Activated CD4-positive, alpha-beta memory T cell treated with anti-CD3 and anti-CD28 coated beads for 36 hours (primary cell): ENCODE measurements at places on chromosomes 11 and 22.

- DNase-seq, result no peak
Observed at GRCh38 chr11:117789241-117789640, 7.8 kb downstream of the DSCAML1 start.

DNA sequence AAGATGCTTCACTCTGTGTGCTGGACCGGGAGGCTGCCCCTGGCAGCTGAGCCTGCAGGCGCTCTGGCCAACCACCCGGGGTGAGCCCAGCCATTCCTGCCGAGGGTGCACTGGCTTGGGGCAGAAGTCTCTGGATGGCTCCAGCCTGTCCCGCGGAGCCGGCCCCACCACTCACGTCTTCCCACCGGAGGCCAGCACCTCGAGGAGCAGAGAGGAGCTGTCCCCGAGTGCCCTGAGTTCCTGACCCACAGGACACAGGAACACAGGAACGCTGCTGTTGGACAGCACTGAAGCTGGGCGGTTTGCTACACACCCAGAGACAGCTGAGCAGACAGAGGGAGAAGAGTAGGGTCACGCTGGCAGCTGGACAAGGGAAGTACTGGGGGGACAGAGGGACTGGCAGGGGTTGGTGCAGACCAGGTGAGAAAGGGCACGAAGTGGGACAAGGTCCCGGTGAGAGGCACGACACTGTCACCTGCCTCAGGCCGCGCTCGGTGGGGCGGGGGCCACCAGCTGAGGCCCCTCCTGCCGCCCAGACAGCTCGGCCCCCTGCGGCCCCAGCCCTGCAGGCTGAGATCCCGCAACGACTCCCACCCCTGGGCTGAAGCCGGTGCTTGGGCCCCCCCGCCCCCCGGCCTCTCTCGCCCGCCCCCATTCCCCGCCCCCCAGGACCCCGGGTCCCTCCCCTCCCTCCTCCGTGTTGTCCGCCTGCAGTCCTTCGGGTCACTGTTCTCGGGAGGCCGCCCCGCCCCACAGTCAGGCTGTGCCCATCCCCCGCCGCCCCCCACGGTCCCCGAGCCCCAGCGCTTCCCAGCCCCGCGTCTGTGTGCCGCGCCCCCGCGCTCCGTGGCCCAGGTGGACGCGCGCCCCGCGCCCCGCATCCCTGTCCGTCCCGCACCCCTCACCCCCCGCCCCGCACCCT is 624 bp upstream of the B4GALNT4 start:
- DNase-seq, result no peak

GRCh38 chr11:62602141-62603071 is 741 bp upstream of the MTA2 start:
- peak; percentile 39 for DNase-seq

GRCh38 chr11:36333897-36334296 is 37.8 kb downstream of the PRR5L start:
- DNase-seq, result no peak

DNA sequence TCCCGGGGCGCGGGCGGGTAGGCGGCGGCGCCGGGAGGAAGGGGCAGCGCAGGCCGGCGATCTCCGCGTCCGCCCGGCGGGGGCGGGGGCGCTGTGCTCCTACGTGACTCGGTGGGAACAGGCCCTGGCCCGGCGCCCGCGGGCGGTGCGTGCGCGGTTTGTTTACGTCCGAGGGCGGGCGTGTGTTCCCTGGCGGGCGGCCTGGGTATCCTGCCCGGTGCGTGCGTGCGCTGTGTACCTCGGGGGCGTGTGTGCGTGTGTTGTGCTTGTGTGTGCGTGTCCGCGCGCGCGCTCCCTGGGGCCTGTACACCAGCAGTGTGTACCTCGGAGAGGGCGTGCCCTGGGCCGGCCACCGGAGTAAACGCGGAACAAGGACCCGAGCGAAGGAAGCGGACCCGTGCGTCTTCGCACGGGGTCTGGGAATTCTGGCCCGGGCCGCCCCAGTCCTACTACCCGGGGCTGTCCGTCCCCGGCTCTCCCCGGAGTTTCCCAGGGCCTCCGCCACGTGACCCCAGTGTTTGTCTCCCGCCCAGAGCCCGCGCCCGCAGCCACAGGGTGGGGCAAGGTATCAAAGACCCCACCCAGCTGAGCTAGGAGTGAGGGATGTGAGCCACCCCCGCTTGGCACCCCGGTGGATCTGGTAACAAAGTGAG is 769 bp downstream of the MAFF start:
- DNase-seq, result peak; percentile 74

- peak; percentile 30 for DNase-seq
Observed at GRCh38 chr11:34180040-34180813, 74.8 kb downstream of the NAT10 start.

GRCh38 chr11:71446942-71447688 is 1.1 kb downstream of the DHCR7 start:
- DNase-seq, result peak; percentile 20

DNA sequence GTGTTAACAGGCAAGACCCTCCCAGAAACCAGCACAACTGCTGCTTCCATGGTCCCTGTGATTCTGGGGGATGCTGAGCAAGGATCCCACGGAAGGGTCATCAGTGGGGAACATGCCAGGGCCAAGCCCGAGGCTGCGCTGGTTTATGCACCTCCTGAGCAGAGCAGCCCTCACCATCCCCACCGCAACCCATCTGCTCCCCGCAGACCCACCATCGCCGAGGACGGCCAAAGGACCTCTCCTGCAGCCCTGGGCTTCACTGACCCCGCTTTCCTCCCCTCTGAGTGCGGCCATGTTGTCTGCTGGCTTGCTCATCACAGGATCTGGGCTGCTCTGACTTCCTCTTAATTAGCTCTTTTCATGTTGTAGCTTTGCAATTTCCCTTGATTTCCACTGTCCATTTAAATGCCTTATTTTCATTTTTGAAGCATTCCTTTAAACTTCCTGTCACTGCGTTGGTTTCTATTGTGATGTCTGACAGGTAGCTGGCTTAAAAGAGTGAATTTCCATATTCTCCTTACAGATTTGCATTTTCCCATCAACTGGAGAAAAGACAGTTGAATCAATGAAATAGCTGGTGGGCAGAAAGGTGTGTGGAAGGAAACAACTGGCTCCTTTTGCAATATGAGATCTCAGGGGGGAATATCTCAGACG is 14.9 kb downstream of the TP53AIP1 start:
- DNase-seq, result no peak

- DNase-seq, result no peak
Observed at GRCh38 chr22:25923914-25924313, 181.9 kb downstream of the MYO18B start.

DNA sequence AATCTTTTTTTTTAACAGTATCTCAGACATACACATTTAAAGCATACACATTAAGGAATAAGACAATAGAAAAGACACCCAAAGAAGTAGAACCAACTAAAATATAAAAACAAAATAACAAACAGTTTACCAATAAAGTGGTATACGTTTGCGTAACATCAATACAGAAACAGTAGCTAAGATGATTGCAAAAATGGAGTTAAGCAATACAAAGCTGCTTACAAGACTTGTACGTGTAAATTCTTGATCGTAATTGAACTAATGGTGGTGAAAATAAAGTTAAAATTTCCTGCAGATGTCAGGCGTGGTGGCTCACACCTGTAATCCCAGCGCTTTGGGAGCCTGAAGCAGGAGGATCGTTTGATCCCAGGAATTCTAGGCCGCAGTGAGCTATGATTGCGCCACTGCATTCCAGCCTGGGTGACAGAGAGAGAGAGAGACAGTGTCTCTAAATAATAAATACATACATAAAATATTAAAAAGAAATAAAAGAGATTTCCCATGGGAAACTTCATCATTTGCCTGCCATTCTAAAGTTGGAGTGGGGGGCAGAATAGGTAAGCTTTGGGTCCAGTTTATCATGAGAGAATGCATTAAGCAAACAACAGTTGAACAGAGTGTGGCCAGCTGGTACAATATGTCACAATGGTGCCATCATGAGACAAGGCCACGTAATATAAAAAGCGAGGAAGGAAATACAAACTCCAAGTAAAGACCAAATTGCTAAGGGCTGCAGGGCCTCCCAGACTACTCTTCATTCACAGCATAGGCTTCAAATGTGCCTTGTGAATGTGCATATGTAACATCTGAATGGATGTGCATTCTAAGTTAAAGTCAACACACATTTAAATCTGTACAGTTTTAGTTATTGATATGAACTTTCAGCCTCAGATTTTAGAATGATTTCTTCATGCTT is 38.9 kb upstream of the EED start:
- no peak for DNase-seq

GRCh38 chr11:100622404-100622803 is 64.7 kb upstream of the ARHGAP42 start:
- DNase-seq, result no peak

DNA sequence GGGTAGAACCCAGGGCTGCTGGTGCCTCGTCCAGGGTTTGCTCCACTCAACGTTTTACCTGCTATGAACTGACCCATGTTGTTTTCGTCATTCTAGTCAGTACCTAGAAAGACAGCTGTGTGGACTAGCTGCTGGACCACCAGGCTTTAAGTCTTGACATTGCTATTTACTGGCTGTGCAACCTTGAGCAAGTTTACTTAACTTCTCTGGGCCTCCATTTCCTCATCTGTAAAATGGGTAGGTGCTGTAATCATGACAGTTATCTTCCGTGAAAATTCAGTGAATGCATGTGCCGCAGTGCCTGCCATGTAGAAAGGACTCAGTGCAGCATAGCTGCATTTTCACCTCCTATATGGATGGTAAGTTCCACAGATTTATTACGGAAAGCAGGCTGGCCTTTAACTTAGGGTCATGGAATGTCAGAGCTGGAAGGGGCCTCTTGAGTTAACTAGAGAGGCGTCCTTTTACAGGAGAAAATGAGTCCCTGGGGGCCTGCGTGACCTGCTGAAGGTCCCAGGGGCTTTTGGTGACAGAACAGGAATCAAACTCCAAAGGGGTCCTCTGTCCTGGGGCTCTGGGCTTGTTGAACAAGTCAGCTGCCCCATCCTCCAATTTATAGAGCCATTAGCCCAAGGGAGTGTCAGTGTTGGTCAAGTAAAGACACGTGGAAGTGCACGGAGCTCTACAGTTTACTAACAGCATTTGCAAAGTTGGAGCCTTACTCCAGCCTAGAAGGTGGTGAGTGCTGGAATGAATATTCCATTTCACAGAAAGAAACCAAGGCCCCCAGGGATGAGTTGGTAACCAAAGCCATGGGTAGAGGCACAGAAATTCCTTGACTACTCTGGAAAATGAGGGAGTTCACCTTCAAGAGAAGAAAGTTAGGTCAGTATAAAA is 12.0 kb upstream of the MALAT1 start:
- DNase-seq, result no peak

DNA sequence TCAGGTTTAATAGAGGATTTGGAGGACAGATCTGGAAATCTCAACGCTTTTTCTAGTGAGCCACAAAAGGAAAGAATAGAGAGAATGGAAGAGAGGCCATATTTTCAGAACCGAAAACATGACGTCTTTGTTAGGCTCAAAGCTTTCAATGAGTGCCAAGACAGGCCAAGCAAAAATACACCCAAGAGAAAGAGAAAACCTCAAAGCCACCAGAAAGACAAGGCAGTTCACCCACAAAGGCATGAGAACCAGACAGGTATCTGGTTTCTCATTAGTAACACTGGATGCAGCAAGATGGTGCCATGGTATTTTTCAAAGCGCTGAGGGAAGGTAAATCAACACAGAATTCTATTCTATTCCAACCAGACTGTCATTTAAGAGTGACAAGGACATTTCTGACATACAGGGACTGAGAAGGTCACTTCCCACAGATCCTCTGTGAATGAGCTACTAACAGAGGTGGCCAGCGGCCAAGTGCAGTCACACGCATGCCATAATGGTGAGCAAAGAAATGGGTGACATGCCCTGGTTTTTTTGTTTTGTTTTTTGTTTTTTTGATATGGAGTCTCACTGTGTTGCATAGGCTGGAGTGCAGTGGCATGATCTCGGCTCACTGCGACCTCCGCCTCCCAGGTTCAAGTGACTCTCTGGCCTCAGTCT is 41.9 kb downstream of the TOLLIP start:
- no peak for DNase-seq

- no peak for DNase-seq
Observed at GRCh38 chr11:41459465-41460401, at the start of gene LRRC4C. Gene LRRC4C, minus strand, starts transcription at chr11:41459652.

DNA sequence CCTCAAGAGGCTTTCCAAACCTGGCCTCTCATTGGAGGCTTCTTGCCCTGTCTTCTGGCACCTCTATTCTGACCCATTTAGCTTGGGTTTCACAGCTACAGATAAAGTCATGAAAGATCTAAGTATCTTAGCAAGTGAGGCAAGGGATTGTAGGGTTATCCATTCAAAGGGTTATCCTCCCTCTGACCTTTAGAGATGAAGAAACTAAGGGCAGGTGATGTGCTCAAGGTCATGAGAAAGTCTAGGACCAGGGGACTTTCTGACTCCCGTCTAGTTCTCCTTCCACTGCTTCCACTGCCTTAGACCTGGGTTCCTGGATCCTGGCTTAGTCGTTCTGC is 7.2 kb downstream of the PHOX2A start:
- no peak for DNase-seq

DNA sequence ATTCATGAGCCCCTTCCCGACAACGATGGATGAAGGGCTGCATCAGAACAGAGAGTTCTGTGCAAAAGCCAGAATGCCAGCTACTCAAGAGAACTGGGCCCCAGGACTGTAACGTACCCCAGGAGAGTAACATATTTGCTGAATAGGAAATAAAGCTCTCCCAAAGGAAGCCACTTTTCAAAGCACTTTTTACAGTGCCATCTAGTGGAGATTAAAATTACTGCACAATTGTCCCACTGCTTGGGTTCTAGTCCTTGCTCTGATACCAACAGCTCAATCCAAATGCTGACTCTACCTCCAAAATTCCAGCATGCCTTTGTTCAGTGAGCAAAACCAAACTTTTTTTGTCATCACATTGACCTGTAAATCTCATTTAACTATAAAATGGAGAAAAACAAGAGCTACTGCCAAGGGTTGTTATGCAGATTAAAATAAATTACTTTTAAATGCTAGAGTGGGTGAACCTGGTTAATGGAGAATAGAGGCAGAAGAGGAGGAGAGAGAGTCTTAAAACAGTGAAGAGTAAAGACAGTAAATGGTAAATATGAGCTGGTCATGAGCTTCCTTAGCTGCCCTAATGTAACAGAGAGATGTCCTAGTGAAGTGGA is 87.6 kb upstream of the FSHB start:
- no peak for DNase-seq

DNA sequence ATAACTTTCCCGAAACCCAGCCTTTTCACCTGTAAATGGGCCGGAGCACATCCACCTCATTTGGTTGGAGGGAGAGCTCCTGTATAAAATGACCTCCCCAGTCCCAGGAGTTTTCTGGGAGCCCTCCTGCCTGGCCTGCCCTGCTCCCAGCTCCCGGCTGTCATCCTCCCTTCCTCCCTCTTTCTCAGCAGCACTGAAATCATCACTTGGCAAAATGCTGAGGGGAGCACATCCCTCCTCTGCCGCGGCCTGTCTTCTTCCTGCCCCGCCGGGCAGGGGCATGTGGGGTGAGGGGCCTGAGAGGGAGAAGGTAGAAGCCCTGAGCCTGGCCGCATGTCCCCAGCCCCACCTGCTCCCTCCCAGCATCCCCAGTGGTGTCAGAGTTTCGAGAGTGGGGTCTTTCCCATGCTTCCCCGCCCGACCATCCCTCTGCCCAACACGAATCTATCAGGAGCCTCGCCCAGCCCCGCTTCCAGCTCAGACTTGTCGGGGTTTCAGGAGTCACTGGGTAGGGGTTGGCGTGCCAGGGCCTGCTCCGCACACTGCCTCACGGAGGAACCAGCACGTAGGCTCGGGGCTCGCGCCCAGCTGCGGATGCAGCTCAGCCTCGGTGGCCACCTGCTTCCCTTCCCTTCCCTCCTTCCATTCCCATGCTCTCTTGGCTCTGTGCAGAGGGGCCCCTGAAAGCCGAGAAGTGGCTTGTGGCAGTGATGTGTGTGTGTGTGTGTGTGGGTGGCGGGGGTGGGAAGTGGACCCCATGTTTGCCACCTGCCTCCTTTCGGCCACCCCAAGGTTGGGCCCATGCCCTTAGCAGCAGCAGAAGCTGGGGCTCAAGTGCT is 37.1 kb downstream of the NECTIN1 start:
- no peak for DNase-seq
